ENCODE measurements at places on chromosomes 1 and 21. TPM values are rescaled to one million over a fixed set of nuclear protein-coding genes. Genes with fewer than 3 reads are reported as not detected.

DNA sequence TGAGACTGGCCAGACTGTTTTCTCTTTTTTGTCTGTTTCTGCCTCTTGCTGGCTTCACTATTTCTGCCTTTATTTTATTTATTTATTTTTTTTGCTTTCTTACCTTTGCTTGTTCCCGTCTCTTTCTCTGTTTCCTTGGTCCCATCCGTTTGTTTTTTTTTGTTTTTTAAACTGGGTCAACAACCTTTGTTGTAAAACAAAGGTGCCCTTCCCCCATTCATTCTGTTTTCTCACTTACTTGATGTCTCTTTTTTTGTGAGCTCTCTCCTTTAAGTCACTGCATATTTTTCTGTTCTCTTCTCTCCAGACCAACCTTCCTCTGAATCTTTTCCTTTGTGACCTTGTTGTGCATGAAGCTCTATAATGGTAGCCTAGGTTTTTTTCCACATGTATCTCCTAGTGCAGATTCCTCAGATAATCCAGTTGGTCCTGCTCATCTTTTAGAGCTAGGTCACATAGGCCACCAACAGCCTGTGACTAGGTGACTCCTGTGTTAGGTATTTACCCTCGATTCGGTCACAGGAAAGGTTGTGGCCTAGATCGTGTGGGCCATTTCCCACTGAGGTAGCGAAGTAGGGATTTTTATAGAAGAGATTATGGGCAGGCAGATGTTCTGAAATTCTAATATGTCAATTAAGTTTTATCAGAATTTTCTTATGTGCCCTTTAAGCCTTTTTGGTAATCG lies 15.9 kb downstream of the GNAI3 start:
- no peak for DNase-seq

GRCh38 chr1:228487336-228488124 lies at the start of gene RNF187:
TSS of gene RNF187 (plus strand) at chr1:228487382.
- peak; percentile 81 for DNase-seq

- no peak for DNase-seq
Measured at GRCh38 chr21:44920694-44921604, at the start of gene ITGB2. TSS of gene ITGB2 (minus strand) at chr21:44920899. CDS start at chr21:44910782, 10,117 bp downstream.

OPRD1 gene
- 0.52 TPM for total RNA-seq

ELF3 gene
- 3.6 TPM for total RNA-seq

Measured in H7 (cell line).